ENCODE measurements at places on chromosomes 4 and X.

- DNase-seq: no peak
Measured at GRCh38 chr4:48431401-48431800, 51.7 kb upstream of the SLC10A4 start.

DNA sequence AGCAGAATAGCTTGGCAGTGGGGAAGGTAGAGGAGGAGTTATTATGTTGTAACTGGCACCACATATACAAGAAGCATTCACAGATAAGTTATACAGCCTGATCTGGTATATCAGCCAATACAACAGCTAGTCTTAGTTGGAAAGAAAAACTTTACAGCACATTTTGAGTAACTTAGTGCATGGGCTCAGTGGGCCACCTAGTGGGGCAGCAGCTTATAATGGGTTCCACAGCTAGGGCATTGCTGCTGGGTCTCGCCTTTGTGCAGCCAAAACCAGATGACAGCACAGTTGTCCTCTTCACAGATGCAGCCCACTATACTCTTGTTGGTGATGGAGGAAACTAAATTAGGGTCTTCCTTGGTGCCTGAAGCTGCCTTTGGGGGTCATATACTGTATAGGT lies 448.1 kb upstream of the RASGEF1B start:
- DNase-seq: no peak

GRCh38 chr4:24805566-24805965 lies 10.2 kb downstream of the SOD3 start:
- DNase-seq: no peak

- DNase-seq: no peak
Measured at GRCh38 chr4:2387829-2388228, 30.6 kb downstream of the ZFYVE28 start.

DNA sequence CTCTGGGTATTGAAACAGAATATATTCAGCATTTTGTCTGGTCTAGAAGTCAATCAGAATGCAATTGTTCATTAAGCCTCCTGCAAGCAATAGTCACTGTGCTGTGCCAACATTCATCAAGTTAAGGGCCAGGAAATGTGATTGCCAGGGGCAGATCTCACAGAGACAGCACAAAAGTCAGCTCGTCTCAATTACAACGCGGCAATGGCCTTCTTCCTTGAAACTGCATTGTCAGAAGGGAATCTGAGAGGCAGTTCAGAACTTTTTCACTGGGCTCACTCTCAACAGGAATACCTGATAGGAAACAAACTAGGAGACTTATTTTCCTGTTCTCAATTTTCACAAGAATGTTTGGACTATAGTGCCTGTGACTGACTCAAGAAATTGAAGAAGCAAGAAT lies 131.1 kb upstream of the NR3C2 start:
- DNase-seq: no peak

GRCh38 chr4:98515470-98515809 lies 143.0 kb downstream of the TSPAN5 start:
- DNase-seq: no peak

GRCh38 chr4:147765121-147765529 lies 33.2 kb downstream of the ARHGAP10 start:
- no peak for DNase-seq

DNA sequence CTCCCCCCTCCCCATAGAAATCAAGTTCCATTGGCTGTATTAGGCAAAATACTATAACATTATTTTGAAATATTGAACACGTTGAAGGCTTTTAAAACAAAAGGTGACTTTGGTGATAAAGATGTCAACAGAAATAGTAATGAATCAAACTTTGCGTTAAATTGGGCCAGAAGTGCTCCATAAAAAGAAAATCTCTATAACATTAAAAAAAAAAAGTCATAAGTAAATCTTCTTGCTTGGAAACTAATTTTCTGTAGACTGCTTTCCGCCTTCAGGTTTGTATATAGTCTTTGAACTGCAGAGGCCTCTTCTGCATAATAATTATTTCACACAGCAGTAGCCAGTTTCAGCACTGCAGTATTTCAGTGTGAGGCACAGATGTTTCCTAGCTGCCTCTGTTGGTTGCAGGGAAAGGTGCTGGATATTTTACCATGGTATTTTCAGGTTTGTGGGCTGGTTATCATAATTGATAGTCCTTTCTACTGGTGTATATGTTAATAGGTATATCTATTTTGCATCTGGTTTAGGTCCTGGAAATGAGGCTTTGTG lies 158.9 kb downstream of the KDM6A start:
- no peak for DNase-seq

- DNase-seq: no peak
Measured at GRCh38 chr4:56999751-57000150, 21.1 kb downstream of the POLR2B start.

DNA sequence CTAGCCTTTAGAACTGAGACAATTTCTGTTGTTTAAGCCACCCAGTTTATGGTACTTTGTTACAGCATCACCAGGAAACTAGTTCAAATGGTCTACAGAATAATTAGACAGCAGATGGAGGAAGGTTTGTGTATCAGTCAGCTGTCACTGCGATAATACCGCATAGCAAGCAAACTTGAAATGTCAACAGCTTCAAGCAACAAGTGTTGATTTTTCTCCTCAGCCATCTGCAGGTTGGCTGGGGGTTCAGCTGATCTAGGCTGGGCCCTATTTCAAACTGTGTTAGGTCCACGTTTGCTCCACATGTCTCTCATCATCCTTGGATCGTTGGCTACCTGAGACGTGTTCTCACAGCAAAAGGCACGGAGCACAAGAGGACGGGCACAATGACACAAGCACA lies 19.2 kb upstream of the PHEX start:
- no peak for DNase-seq

GRCh38 chr4:31929676-31930345 lies 1209.6 kb downstream of the PCDH7 start:
- no peak for DNase-seq

GRCh38 chr4:24607334-24607733 lies 23.0 kb upstream of the DHX15 start:
- DNase-seq: no peak

- DNase-seq: peak; percentile 79
Measured at GRCh38 chrX:15854080-15854655, 445 bp downstream of the AP1S2 start.

DNA sequence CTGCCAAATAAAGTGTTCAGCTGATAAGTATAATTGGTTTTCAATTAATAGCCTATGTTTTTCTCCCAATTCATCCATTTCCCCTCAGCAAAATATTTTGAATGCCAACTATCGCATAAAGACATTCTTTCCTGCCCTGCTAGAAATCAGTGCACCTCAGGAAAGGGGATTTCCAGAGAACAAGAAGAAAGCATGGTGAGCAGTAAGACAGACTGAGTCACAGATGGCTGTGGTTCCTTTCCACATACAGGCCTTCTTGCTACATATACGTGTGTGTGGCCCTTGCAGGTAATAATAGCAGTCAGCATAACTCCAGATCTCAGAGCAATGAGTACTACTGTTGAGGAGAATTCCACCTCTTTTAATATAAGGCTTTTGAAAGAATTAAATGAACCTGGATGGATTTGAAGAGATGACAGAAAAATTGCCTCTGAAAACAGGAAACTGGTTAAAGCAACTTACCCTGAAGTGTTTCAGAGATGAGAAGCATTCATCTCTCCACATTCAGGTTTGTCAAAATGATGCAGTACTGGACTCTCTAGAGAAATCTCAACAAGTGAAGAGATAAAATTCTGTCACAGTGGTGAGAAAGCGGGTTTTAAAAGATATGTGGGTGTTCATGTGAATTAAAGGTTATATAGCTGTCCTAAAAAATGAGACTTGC lies 13.6 kb downstream of the GASK1B start:
- no peak for DNase-seq

- DNase-seq: no peak
Measured at GRCh38 chrX:13770013-13770535, 35.5 kb downstream of the OFD1 start.

- peak; percentile 94 for DNase-seq
Measured at GRCh38 chr4:105708181-105709080, at the start of the genes GSTCD and INTS12. GSTCD (plus strand) TSS chr4:105708784; CDS start chr4:105717614, 8,830 bp downstream. INTS12 (minus strand) TSS chr4:105708689; CDS start chr4:105700005, 8,684 bp downstream.

DNA sequence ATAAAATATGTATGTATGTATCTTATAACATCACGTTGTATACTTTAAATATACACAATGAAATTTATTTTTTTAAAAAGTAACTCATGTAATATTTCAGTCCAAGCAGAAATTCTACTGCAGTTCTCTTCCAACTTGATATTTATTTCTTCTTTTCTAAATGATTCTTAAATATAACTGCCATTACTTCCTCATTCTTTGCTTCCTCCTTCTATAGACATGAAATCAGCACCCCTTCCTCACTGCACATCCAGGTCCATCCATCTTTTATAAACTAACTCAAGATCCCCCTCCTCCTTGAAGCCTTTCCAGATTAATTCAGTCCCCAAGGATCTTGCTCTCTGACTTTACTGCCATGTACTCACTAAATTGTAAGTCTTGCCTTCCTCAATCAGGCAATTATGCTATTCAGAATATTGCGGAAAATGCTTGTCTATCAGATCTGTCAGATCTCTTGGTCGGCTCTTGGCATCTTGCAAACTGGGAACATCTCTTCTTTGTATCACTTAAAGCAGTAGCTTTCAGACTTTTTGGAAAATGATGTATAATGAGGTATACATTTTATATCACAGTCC lies 3.7 kb downstream of the GPRIN3 start:
- DNase-seq: no peak

GRCh38 chrX:119406776-119407175 lies 7.6 kb downstream of the SLC25A43 start:
- DNase-seq: no peak

DNA sequence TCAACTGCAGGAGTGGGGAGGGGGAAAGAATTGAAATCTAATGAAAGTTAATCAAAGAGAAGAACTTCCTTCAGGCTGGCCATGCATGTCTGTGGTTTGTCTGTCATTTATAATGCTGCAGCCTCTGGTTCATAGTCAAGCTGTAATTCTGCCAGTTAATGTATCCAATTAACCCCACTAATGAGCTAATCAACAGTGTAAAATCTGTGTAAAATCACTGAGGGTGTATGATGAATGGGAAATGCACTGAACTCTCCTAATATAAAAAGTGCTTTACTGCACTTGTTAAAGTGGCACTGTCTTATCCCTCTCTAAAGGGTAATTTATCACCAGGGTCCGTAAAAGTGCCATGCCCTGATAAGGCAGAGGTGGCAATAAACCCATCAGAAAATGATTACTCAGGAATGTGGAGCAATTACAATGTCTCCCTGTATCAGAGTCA lies 798.1 kb downstream of the PDHA2 start:
- DNase-seq: no peak

DNA sequence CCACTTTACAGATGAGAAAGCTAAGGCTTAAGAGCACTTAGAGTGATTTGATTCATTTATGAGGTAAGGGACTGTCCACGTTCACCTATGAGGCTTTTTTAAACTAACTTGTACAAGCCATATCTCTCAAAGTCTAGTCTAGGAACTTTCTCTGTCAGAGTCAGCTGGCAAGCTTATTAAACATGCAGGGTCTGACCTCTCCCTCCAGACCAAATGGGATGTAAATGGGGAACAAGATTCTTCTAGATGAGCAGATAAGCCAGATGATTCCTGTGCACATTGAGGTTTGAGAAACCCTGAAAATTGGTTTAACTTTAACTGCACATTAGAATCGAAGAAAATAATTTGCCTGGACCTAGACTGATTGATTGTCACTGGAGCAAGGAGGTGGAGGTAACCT lies 160.0 kb upstream of the SPRY1 start:
- no peak for DNase-seq

GRCh38 chr4:53514509-53514908 lies 76.8 kb downstream of the LNX1 start:
- DNase-seq: no peak

GRCh38 chr4:94127707-94128328 lies 79.8 kb upstream of the SMARCAD1 start:
- DNase-seq: no peak

DNA sequence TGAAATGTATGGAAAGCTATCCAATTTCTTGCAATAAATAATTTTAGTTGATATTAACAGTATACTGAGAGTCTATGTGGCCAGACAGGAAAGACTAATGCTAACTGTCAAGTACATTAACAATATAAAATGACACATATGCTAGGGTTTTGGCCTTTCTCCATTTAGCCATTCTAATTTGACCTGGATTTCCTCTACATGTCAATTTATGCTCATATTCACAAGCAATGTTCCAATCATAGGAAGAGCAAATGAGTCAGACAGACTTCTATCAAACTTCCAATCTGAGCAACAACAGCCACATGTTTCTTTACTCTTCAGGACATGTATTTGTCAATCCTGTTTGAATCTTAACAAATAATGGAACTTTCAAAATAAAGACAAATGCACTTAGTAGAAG lies 53.6 kb downstream of the CORIN start:
- DNase-seq: no peak

DNA sequence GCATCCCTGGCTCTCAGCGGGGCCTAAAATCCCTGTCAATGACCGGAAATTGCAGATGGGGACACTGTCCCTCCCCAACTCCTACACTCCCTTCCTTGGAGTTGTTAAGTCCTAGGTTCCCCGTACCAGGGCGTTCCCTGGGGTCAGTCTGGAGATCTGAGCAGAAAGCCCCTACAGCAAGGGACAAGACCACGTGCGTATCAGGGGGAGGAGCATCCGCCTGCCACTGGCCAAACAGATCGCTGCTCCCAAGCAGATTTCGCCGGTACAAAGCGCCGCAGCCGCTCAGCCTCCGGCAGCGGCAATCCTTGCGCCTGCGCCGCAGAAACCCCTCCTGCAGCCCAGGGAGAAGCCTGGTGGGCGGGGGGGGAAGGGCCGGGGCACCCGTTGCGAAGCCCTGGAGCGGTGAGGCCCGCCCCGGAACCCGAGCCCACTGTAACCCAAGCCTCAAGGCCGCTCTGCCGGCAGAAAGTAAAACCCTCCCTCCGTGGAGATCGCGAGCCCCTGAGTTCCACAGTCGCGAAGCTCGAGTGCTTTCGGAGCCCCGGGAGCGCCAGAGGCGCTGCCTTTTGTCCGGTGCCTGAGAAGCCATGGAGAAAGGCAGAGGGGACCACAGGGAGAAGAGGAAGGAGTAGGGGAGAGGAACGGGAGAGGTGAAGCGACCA lies 2.7 kb downstream of the CRMP1 start:
- no peak for DNase-seq

- DNase-seq: no peak
Measured at GRCh38 chr4:9913846-9914245, 107.5 kb downstream of the SLC2A9 start.

- DNase-seq: no peak
Measured at GRCh38 chr4:76950956-76951671, 1.6 kb downstream of the SEPTIN11 start.

- no peak for DNase-seq
Measured at GRCh38 chr4:47531241-47531953, 46.3 kb downstream of the ATP10D start.

- no peak for DNase-seq
Measured at GRCh38 chr4:87746001-87746400, 53.4 kb upstream of the IBSP start.

DNA sequence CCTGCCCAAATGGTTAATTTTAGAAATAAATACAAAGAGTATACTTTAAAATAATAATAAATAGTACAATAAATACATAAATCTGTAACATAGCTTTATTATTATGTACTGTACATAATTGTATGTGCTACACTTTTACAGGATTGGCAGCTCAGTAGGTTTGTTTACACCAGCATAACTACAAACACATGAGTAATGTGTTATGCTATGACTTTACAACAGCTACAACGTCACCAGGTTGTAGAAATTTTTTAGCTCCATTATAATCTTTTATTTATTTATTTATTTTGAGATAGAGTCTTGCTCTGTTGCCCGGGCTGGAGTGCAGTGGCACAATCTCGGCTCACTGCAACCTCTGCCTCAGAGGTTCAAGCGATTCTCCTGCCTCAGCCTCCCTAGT lies 31.8 kb downstream of the RNF150 start:
- no peak for DNase-seq
